ENCODE measurements at places on chromosomes 4 and X.

DNA sequence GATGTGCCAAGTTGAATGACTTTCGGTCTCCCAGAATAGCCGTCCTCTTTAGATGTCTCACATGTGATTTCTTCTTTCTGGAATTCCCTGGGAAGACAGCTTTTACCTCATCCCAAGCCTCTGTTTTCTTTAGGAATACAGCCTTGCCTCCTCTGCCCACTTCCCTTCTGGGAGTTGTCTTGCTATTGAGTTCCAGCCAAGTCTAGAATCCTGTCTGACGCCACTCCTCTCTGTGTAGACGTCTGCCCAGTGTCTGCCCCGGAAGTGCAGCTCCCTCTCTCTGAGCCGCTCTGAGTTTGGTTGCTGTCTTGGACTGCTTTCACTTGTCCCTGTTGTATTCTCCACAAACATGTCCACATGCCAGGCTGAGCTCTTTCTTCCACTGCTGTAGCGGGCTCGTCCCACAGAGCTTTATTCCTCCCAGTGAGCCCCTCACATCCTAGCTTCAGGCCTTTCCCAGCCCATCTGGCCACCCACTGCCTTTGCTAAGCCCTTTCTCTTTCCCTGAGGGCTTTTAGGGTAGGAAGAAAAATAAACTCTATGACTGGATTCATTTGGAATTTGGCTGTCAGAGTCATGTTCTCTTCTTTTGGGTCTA lies 9.0 kb upstream of the IGFBP7 start:
- DNase-seq, result no peak

DNA sequence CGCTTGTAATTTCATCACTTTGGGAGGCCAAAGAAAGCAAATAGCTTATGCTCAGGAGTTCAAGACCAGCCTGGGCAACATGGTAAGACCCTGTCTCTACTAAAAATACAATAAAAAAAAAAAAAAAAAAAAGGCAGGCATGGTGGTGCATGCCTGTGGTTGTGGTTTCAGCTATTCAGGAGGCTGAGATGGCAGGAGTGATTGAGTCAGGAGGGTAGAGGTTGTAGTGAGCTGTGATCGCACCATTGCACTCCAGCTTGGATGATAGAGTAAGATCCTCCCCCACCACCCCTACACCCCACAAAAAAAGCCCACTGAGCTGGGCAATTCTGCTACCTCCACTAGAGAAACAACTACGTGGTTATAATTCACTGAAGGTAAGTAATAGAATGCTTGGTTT lies 118.8 kb upstream of the PCDH18 start:
- no peak for DNase-seq

GRCh38 chrX:25219480-25219879 lies 203.7 kb upstream of the ARX start:
- DNase-seq, result no peak

DNA sequence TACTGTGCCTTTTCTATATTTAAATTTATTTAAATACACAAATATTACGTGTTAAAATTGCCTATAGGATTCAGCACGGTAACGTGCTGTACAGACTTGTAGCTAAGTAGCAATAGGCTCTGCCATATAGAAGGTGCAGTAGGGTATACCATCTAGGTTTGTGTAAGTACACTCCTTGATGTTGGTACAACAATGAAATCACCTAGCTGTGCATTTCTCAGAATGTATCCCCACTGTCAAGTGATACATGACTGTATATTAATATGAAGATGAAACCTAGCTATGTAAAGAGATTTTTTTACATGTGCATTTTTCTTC lies 431.2 kb downstream of the KCTD8 start:
- no peak for DNase-seq

DNA sequence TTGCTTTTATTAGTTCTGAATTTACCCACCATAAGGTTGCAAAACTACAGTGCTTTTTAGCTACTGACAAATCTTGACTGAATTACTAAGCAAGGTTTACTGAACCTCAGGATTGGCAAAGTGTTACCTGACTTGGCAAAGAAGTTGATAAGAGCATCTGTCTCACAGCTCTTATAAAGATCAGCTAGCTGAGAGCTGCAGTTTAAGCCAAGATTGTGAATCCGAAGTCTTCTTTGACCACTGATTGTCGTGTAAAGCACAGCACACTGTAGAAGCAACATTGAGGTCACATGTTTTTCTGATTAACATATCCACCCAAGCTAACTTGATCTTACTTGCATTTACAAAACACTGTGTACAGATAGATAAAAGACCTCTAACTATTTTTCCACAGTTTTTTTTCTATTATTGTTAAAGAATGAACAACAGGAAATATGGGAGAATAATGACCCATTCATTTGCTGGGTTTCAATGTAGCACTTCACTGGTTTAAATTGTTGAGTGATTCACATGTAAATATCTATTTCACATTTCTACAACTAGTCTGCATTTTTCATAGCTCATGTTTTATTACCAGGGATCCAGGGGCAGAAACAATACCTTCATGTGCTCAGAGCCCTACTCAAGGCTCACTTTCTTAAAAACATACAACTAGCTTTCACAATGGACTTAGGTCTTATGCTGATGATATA lies 54.0 kb downstream of the METTL14 start:
- DNase-seq, result no peak

- DNase-seq, result no peak
These were observed 67.7 kb upstream of the HS3ST1 start for GRCh38 chr4:11496351-11496829.

DNA sequence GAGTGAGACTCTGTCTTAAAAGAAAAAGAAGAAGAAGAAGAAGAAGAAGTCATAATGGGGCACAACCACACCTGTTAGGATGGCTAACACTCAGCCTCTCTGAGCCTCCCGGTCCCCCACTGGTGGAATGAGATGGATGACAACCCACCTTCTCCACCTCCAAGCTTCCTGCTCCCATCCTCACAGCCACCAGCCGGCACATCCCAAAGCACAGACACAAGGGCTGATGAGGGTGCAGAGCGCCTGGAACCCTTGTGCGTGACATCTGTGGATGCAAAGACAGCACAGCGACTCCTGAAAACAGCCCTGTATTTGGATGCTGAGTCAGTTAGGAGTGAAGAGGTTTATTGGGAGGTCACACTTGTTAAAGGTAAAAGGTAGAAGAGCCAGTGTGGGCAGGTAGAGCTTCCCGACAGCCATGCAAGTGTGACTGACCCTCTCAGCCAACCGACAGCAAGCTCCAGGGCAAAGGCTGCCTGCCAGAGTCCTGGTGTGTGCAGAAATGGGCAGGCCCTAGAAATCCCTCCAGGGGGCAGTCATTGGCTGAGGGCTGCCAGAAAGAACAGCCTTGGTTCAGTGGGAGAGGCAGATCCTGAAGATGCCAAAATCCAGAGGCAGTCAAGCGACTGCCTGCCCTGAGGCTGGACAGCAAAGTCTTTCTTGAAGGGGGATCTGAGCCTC lies 26.6 kb upstream of the MAN2B2 start:
- no peak for DNase-seq

DNA sequence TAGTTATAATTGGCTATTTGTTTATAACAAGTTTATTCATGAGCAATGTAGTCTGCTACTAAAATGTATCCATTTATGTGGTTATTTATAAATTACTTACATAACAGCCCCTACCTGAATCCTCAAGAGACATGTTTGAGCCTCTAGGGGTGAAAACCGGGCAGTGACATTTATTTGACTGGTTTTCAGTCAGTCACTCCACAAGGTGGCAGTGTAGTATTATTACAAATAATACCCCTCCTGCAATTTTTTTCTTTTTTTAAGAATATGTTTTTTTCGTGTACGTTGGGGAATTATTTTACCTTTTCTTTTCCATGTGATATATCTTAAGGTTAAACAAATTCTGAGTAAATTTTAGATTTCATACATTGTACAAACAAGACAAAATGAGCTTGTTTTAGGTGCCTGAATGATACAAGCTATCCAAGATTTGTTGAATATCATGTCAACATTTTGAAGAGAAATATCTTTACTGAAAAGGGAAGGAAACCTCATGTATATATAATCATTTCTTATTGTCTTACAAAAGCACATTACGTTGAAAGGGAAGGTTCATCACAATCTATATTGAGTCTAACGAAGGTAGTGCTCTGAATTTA lies 598.7 kb upstream of the TECRL start:
- DNase-seq, result peak; percentile 25

- no peak for DNase-seq
These were observed 188.8 kb upstream of the TECRL start for GRCh38 chr4:64598066-64598465.

DNA sequence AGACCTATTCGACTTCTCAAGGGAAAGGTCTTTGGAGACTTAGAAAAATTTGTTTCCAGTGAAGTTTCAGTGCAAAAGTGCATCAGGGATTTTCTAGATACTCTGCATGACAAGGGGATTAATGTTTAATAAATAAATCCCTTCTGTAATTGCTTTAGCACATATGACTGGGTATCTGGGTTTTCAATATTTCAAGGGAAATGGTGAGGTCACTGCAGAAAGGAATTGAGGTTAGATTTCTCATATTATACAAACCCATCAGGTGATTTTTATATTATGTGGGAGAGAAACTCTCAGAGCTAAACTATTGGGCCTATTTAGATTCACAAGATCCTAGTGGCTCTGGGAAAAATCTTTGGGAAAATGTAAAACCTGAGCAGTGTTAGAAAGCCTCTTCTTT lies 48.3 kb upstream of the SLC4A4 start:
- no peak for DNase-seq

All from iPS DF 6.9 (cell line).